Activated gamma-delta T cell treated with Interleukin-2 at 50 U/mL for 16 hours (primary cell): ENCODE measurements at places on chromosomes 5 and 9.

GRCh38 chr9:111016426-111017045, 21.7 kb downstream of the LPAR1 start:
- DNase-seq, result no peak

GRCh38 chr5:178474562-178475184, 115.5 kb downstream of the COL23A1 start:
- no peak for DNase-seq

DNA sequence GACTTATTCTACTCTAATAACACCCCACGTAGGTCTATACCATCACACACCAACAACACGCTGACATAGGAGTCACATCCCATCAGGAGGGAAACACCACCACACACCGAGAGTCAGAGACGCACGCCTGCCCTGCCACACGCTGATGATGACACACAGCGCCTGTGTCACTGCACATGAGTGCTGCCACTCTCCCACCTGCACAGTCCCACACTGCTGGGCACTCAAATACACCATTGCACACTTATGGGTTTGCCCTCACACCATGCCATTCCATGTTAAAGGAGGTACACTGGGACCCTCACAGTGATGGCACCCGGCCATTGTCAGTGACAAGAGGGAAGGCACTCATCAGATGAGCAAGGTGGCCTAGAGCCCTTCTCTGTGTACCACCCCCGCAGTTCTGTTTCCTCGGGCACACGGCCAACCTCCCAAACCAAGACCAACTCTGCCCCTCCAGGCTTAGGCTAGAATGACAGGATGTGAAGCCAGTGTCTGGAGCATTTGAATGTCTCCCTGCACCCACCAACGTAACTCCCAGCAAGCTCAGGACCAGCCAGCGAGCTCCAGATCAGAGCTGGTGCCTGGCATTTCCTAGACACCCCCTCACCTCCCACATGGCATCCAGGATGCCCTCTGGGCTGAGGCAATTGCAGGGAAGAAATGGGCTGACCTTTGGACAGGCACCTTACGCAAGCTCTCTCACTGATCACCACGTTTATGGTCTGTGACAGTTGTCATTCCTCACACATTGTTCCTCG, 3.6 kb upstream of the CPLX2 start:
- DNase-seq, result no peak

- no peak for DNase-seq
These were observed 79.6 kb downstream of the PDE4D start for GRCh38 chr5:59813761-59814536.

DNA sequence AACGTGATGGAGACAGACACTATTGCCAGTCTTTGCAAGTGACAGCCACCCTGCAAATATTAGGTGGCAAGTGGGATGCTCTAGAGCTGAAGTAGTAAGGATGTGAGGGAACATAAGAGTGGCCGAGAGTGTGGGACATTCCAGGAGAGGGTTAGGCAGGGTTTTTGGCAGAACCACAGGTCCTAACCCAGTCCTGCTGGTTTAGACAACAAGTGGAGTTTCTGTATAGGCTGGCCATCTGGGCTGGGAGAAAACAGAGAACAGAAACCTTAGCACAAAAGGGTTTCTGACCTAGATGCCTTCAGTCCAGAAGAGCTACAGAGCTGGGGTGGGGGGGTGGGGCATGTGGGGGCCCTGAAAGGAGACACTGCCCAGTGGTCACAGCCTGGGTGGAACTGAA, 107.4 kb downstream of the TMEM174 start:
- DNase-seq, result no peak

- DNase-seq, result no peak
These were observed 1.9 kb downstream of the ALDH1A1 start for GRCh38 chr9:72950875-72951442.

GRCh38 chr5:87103616-87104287, 163.9 kb upstream of the RASA1 start:
- DNase-seq, result no peak

GRCh38 chr5:157559301-157559700, 16.3 kb downstream of the ADAM19 start:
- DNase-seq, result no peak

DNA sequence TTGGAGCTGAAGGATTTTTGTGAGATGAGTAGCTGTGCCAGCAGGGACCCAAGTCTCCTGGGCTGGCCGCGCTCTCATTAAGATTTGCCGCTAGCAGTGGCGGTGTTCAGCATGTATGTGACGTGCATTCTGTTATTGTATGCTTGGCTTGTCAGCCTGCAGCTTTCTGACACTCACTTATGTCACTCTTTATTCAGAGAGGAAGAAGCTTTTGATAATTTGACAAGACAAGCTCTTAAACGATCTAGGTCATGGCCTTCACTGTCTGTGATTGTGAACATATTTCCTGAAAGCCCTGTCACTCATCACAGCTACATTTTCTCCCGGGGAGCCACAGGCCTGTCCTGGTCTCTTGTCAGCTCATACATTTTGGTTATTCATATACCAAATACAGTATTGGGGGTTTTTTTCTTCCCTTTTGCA, 98.2 kb upstream of the GRHPR start:
- no peak for DNase-seq

DNA sequence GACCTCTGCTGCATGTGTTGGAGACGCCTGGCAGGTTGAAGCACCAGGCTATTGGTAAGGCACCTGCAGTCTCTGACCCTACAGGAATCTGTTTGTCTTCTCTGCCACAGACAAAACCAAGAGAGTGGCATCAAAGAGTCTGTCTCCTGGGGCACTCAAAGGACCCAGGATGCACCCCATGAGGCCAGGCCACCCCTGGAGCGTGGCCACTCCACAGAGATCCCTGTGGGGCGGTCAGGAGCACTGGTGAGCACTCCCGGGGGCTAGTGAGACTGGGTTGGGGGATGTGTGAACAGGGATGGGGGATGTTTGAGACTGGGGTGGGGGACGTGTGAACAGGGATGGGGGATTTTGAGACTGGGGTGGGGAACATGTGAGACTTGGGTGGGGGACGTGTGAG, 240.3 kb downstream of the CACNA1B start:
- DNase-seq, result no peak

DNA sequence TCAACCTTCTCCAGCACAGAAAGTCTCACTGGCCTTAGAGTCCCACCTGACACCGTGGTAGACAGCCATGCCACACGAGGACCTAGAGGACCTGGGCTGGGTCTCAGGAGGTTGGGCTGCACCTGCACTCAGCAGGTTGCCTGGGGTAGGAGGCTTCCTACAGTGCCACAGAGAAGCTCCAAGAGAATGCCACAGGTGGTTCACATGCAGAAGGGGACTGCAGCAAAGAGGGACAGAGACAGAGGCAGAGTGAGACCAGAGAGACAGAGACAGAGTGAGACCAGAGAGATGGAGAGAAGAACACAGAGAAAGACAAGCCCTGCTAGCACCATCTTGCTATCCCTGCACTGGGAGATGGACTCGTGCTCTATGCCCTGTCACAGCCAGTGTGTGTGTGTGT, 5.7 kb downstream of the CAMK2A start:
- no peak for DNase-seq

GRCh38 chr5:150081541-150082283, 4.6 kb downstream of the CSF1R start:
- DNase-seq, result no peak

GRCh38 chr9:105879181-105879580, 184.8 kb downstream of the TMEM38B start:
- DNase-seq, result no peak

GRCh38 chr5:57754616-57755015, 272.0 kb upstream of the ACTBL2 start:
- no peak for DNase-seq

- no peak for DNase-seq
These were observed 16.1 kb downstream of the SV2C start for GRCh38 chr5:76099286-76099702.

GRCh38 chr9:7707934-7708333, 91.6 kb downstream of the DMAC1 start:
- no peak for DNase-seq

- DNase-seq, result no peak
These were observed 946.6 kb upstream of the ARRDC3 start for GRCh38 chr5:92329759-92330158.

- DNase-seq, result no peak
These were observed 57.1 kb upstream of the FUBP3 start for GRCh38 chr9:130522233-130522808.

- peak; percentile 71 for DNase-seq
These were observed 20.0 kb upstream of the RUFY1 start for GRCh38 chr5:179530069-179530998.

GRCh38 chr5:4518903-4519672, 621.0 kb upstream of the ADAMTS16 start:
- no peak for DNase-seq

DNA sequence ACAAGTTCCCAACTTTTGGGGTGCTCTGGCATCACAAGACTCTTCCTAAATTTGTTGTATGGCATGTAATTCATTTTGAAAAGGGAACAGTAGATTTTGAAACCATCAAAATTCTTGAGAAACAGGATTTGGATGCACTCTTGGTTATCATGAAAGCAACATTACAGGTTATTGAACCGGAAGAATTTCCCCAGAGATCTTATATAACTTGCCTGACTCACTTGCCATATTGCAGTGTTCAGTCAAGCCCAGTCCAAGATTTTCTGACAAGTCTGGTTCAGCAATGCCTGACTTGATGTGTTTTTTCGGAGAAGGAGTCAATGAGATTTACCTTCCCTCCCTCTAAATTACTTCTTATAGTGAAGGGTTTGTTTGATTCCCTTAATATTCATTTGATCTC, 32.0 kb downstream of the SMIM15 start:
- no peak for DNase-seq

DNA sequence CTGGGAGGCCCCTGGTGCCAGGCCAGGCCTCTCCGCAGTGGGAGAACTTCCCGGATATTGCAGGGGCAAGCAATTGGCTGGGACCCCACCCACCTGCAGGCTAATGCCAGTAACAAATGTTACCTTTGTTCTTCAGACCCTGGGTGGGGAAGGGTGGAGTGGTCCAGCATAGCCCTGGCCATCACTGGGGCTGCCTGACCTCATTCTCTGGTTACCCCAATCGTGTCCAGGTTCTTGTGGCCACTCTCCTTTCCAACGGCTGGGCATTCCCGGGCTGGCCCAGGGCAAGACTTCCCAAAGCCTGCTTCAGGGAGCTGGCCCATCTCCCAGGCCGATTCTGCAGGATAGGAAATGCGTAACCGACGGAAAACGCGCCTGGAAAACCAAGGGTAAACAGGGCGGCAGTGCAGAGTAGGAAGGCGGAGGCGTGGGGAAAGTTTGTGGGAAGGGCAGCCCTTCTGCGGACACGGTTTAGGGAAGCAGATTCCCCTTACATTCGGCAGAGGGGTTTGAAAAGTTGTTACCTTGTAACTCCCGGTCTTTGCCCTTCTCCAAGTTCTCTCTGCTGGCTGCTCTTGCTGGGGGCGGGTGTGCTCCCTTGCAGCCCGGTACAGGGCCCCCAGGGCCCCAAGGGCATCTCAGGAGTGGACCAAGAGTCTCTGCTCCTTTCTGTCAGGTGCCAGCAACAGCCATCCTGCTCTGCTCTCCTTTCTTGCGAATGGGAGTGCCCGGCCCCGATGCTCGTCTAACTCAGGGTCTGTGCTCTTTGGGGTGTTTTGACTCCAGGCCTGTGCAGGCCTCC, 3.5 kb downstream of the NRARP start:
- no peak for DNase-seq

- no peak for DNase-seq
These were observed 55.3 kb downstream of the HMCN2 start for GRCh38 chr9:130320723-130321481.

DNA sequence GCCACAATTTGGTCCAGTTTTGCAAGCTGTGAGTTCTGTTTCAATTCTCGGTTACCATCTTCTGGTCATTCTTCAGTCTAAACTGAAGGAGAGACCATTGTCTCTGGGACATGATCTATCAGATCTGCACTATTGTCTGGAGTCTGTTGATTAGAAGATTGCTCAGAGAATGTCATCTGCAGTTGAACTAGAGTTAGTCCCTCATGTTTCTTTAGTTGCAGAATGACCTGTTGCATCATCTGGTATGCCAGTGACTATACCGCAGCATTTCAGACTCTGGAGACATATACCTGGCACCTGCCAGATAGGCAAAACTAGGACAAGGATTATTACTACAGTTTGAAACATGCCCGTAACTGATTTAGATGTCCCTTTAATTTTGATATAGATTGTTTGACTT, 194.8 kb downstream of the LRRC70 start:
- DNase-seq, result no peak

- DNase-seq, result no peak
These were observed 1166.2 kb downstream of the TAF11L14 start for GRCh38 chr5:18800293-18801025.

- no peak for DNase-seq
These were observed 133.1 kb downstream of the GABBR2 start for GRCh38 chr9:98575379-98576346.

DNA sequence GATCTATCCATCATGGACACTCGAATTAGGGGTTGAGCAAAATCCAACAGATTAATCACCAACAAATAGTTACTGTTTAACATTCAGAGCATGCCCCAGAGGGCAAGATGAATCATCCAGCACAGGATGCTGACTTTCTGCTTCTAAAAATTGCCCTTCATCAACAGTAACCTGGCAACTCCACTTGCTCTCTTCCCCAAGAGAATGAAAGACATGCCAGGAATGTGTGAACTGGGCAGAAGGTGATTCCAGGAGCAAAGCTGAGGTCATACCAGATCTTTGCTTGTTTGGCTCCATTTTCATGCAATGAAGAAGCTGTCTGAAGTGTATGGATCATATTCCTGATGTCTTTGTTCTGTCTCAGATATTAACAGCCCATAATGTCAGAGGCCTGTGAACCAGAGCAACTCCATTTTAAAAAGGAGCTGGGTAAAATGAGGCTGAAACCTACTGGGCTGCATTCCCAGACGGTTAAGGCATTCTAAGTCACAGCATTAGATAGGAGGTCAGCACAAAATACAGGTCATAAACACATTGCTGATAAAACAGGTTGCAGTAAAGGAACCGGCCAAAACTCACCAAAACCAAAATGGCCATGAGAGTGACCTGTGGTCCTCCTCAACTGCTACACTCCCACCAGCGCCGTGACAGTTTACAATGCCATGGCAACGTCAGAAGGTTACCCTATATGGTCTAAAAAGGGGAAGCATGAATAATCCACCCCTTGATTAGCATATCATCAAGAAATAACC, 2.5 kb upstream of the ZNF367 start:
- no peak for DNase-seq

- DNase-seq, result no peak
These were observed 54.0 kb upstream of the FKTN start for GRCh38 chr9:105503881-105504280.

DNA sequence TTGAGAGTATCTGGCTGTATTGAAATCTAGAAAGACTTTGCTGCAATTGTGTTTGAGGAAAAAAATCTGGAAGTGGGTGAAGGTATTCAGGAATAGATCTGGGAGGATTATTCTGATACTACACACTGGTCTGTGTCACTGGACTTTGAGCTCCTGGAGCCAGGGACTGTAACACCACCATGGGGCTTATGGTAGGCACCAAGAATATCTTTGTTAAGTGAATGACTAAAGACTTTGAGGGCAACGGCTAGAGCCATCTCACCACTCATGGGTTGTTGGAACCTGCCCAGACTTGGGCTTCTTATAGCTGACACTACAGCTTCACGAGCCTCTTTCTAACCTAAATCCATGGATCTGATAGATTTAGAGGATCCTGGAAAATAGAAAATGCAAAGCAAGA, 10.2 kb downstream of the NFX1 start:
- DNase-seq, result no peak
